ENCODE measurements at places on chromosomes 6 and 20.

DNA sequence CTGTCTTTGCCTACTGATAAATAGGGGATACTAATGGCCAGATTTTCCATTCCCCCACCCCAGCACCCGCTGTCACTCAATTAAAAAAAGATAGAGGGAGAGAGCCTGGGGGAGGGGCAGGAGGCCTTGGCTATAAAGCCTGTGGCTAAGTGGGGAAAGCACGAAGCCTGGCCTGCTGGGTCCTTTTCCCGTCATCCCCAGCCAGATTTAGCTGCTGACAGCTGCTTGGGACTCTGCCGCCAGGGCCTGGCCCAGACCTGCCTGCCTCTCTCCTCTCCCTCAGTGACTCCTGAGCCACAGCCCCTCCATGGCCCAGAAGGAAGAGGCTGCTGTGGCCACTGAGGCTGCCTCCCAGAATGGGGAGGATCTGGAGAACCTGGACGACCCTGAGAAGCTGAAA, at the start of gene APOBEC2:
Gene APOBEC2 (plus strand): TSS at position 162 of the 400 bp plus-strand sequence. CDS start 146 bp downstream, at position 308.
- DNase-seq: no peak

- DNase-seq: no peak
These were observed 213.8 kb upstream of the CST7 start for GRCh38 chr20:24735263-24735662.

DNA sequence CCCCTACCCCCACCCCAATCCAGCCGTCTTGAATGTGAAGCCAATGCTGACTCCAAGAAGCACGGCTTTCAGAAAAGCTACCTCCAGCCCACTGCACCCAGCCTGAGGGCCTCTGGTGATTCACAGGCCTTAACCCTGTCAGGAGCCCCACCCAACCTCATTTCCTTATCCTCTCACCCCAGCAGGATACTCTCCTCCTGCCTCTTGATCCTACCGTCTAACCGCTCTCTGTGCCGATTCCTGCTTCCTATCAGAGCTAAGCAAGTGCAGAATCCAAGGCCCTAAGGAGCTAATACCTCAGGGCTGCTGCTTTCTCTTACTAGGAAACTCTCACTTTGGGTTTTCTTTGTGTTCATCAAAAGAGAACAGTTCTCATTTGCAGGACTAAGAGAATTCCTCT, 47.2 kb downstream of the TRERF1 start:
- no peak for DNase-seq

DNA sequence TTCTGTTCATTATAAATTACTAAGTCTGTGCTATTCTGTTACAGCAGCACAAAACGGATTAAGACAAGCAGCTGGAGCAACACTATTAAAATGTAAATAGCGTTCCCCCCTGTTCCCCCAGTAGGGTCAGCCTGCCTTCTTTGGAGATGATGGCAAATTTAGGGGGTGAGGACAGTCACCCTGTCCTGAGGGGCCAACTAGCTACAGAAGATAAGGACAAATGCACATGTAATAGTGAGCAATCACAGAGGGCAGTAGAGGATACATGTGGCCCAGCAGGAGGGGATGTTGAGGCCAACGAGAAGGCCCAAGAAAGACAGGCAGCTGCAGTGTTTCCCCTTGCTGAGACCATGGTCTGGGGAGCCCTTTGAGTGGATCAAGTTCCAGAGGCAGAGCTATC, 266.7 kb upstream of the CDYL start:
- DNase-seq: no peak
